Common myeloid progenitor, CD34-positive (primary cell): ENCODE measurements at places on chromosomes 3 and 15.

DNA sequence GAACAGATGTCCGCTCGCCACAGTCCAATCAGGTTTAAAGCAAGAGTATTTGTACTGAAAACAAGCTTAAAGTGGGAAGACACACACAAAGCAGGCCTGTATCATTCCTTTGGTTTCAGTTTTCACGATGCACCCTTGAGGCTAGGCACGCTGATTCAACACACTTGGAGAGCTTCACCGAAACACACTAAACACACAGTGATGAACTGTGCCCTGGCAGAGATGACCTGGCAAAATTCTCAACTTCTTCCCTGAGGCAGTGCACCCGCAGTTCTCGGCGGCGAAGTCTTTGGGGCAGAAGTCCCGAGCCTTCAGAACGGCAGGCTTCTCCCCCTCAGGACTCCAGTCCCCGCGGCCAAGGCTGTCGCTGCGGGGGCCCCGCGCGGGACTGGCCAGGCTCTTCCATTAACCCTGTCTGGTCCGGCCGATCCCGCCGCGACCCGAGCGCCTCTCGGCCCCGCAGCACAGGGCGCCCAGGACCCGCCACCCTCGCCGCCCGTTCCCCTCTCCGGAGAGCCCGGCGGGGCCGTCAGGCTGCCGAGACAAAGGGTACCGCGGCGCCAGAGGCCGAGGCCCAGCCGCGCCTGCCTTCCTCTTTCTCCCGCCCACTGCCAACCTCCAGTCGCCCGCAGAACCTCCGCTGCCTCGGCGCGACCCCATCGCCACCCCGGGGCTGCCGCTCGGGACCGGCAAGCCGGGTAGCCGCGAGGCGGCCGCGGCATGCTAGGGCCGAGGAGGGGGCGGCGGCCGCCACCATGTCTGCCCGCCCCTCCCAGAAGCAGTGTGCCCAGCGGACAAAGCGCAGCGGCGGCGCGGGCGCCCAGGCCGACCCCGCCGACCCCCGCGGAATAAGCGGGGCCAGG, 792 bp downstream of the GABPB1 start:
- peak; percentile 69 for DNase-seq

DNA sequence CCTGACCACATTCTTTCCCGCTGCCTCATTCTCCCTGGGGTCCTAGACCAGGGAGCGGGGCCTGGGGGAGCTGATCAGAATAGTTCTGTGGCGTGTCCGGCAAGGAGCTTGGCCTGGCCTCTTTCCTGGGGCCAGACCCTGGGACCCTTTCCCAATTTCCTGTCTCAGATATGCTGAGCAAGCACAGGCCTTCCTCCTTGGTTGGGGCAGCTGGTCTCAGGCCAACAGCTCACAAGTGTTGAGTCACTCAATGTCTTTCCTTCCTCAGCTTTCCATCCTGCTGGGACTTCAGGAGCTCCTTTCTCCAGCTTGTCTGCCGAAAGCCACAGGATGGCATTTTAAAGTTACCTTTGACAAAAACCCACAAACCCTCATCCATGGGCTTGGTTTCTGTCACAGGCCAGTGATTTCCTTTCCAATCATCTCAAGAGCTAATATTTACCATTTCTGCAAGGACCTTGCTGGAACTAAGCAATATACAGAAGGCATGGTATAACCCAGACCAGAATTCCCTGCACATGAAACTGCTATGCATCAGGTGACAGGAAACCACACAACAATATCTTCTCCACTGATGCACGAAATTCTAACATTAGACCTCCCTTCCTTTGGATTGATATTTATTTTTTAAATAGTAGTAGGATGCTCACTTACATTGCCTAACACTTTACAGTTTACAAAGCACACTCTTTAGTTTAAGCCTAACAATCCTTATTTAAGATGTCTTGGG, 19.5 kb upstream of the TIMP4 start:
- no peak for DNase-seq

DNA sequence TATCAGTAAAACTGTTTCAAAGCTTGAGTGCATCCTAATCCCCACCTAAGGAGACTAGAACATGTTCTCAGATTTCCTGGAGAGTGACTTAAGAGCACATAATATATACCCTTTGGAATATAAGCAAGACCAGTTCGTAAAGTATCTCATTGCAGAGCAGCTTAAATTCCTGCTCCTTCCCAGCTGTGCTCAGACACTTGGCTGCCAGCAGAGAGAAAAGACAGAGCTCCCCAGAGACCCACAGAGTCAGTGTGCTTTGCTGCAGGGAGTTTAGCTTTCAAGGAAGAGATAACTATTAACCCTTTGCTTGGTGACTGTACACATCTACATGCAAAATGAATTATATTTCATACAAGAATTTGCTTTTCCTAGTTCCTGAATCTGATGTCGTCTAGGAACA, 338.1 kb upstream of the ARHGEF26 start:
- no peak for DNase-seq

- no peak for DNase-seq
Observed at GRCh38 chr3:30186741-30187219, 419.6 kb upstream of the TGFBR2 start.

- peak; percentile 8 for DNase-seq
Observed at GRCh38 chr3:31369637-31370379, 162.9 kb upstream of the STT3B start.

- DNase-seq = no peak
Observed at GRCh38 chr15:91528801-91529200, 324.7 kb upstream of the SLCO3A1 start.

GRCh38 chr3:105527535-105527934, 160.8 kb downstream of the ALCAM start:
- no peak for DNase-seq

- DNase-seq = no peak
Observed at GRCh38 chr3:96449803-96450202, 364.6 kb upstream of the EPHA6 start.
